ENCODE measurements at places on chromosomes 1 and 21.

DNA sequence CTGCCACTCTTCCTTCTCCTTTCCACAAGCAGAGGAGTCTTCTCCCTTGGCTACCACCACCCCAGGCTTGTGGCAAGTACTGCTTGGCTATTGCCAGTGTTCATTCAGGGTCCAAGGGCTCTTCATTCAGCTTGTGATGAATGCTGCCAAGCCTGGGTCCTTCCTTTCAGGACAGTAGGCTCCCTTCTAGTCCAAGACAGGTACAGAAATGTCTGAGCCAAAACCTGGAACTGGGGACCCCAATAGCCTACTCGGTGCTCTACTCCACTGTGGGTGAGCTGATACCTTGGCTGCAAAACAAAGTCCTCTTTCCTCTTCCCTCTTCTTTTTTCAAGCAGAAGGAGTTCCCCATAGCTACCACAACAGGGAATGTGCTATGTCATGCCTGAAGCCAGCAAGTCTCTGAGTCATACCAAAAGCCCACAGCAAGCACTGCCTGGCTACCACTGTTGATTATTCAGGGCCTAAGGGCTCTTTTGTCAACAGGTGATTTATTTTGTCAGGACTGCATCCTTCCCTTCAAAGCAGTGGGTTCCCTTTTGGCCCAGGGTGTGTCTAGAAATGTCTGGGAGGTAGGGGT, 268.9 kb downstream of the HHAT start:
- DNase-seq: no peak

GRCh38 chr1:7810395-7810794, 26.3 kb downstream of the PER3 start:
- DNase-seq: no peak

GRCh38 chr1:84721152-84721551, 30.9 kb upstream of the SSX2IP start:
- DNase-seq: no peak

GRCh38 chr1:200207711-200208126, 180.2 kb downstream of the NR5A2 start:
- DNase-seq: no peak

DNA sequence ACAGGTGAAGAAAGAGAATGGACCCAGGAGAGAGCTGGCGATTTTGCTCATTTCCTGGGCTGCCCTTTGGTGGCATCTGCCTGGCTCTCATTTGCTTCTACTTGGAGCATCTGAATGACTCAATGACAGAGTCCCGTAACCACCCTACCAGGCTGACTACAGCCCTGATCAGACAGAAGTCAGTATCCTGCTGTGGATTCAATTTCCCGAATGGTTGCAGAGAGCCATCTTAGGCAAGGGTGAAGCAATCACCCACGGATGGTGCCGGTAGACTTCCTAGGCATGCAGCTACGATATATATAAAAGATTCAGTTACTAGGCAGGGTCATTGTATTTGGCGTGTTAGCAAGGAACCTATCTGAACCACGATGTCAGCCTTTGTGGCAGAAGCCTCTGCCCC, 10.2 kb downstream of the AJAP1 start:
- DNase-seq: no peak

- no peak for DNase-seq
These were observed 41.7 kb downstream of the DIP2A start for GRCh38 chr21:46500224-46500861.

DNA sequence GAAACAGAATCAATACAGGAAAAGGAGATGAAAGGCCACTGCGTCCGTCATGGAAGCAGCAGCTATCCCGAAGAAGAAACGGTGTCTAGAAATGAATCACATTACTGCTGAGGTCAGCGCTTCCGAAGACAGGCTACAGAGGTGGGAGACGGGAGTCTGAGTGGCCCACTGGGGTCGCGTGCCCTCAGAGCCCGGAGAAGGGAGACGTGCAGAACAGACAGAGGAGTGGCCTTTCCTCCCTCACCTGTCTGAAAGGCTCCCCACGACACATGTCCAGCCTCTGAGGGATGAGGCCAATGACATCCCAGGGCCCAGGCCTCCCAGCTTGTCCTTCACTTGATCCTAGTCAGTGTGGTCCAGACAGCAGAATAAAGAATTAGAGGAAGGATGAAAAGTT, 35.9 kb downstream of the VPS26C start:
- DNase-seq: no peak

DNA sequence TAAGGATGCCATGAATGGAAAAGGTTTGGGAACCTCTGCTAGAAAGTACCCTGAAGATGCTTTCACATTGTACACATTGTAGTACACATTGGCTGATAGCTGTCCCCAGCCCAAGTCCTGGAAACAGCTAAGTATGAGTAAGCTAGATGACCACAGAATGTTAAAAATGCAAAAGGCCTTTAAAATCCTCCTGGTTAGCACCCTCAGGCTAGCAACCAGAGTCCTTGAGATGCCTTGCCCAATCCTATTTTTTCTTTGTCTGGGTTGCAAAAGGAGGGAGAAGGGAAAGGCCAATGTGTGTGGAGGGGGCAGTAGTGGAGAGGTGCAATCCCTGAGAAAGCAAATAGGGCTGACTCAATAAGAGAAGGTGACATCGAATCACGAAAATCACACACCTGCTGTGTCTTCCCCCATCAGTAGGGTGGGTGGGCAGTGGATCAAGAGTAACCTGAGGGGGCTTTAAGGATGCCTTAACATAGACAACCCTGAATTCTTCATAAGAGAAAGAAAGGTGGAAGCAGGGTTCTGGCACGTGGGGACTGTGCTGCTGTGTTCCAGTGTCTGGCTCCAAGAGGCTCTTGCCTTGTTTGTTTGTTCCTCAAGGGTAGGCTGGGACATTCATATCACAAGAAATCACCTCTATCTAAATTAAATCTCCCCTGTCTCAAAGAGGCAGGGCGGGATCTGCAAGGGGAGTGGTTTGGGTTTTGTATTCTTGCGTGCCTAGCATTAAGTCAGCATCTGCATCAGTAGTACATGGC, 266.2 kb upstream of the PLXNA2 start:
- no peak for DNase-seq

- DNase-seq: no peak
These were observed 23.4 kb downstream of the BEND5 start for GRCh38 chr1:48753293-48753692.

DNA sequence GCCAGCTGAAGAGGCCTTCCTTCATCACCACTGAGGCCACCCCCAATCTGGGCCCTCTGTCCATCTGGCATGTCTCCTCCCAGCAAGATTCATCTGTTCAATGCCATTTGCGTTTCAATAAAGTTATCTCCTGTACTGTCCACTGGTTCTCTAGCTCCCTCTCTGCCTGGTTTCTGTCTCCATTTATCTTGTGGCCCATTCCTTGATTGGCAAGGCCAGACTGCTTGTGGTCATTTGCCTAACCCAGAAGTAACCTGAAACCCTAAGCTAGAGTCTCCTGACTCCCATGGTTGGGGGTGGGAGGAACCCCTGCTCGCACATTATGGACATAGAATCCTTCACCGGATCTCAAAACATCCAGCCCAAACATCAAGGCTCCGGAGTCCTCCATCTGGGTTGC, 2.1 kb upstream of the IPO9 start:
- no peak for DNase-seq

GRCh38 chr1:4344065-4344732, 310.2 kb upstream of the AJAP1 start:
- DNase-seq: no peak

- no peak for DNase-seq
These were observed 17.6 kb downstream of the MTFR1L start for GRCh38 chr1:25837262-25837875.

- DNase-seq: no peak
These were observed 61.8 kb downstream of the S1PR1 start for GRCh38 chr1:101298663-101299062.

DNA sequence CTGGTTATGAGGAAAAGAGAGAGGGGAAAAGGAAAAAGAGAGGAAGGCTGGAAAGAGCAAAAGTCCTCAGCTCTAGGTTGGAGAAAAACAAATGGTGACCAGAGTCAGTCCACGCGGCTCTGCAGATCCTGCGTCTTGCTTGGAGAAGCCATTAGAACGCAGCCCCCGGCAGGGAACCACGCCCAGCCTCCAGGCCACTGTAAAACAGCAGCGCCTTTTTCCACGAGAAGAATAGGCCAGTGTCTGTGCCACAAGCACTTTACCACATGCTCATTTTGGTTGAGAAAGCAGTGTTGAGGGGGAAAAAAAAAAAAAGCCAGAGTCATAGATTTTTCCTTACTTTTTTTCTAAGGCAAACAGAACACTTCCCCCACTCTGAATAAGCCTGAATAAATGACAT, 846.9 kb upstream of the ADAMTS5 start:
- no peak for DNase-seq

- no peak for DNase-seq
These were observed 57.1 kb upstream of the ATP1B1 start for GRCh38 chr1:169049258-169049938.

DNA sequence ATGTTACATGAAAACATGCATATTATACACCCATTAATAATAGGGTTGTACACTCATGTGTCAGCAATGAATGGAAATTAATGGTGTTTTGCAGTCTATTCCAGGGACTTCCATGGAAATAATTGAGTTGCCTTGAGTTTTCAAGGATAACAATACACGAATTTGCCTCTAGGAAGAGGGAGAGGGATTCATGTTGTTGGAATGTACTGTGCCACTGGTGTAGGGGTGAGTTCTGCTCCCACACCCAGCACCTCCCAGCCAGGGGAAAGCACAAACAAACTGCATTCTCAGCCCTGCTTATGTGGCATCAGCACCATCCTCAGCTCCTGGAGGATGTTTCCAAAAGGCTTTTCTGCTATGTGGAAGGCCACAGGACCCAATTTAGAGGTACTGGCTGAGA, 57.8 kb downstream of the BCAR3 start:
- no peak for DNase-seq

GRCh38 chr1:17866740-17867029, 111.6 kb downstream of the ACTL8 start:
- no peak for DNase-seq

- DNase-seq: no peak
These were observed 30.4 kb downstream of the S100A10 start for GRCh38 chr1:151963288-151963687.

GRCh38 chr1:8202182-8202905, 115.6 kb upstream of the SLC45A1 start:
- no peak for DNase-seq

DNA sequence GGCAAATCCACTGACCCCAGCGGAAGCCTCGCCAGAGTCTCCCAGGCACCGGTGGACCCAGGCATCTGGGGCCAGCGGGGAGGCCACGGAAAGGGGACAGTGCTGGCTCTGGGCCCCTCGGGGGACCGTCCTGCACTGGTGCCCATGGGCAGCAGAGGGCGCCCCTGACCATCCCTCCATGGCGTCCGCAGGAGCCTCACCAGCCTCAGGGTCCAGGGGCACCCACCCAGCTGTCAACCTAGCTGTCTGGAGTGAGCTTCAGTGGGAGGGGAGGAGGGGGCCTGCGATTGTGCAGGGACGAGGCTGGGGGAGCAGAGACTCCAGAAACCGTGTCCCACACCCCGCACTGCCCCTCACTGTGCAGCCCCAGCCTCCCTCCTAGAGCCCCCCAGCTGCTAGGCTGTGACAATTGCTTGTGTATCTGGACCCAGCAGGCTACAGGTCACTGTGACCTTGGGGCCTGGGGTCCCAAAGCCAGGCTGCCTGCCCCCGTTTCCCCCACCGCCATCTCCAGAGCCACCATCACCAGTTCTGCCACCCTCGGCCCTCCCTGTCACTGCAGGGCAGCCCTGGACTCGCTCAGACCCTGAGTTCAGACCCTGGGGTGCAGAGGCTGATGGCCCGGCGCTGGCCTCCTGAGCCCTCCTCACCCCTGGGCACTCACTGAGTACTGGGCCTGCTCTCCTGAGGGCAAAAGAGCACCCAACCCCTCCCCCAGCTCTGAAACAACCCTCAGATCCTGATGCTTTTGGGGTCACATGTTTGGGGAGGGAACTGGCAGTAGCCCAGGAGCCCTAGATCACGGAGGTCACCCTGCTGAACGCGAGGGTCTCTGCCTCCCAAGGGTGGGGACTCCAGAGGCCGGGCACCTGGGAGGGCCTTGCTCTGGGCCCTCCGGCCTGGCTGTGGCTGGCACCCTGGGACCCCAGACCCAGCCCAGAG, 10.6 kb upstream of the COL6A1 start:
- DNase-seq: peak; percentile 84

- DNase-seq: no peak
These were observed 71.3 kb upstream of the DNAJC6 start for GRCh38 chr1:65238010-65238409.

- peak; percentile 45 for DNase-seq
These were observed 134.8 kb downstream of the SETD4 start for GRCh38 chr21:35925497-35925896.

- no peak for DNase-seq
These were observed 34.5 kb upstream of the TDRD10 start for GRCh38 chr1:154467434-154468102.

DNA sequence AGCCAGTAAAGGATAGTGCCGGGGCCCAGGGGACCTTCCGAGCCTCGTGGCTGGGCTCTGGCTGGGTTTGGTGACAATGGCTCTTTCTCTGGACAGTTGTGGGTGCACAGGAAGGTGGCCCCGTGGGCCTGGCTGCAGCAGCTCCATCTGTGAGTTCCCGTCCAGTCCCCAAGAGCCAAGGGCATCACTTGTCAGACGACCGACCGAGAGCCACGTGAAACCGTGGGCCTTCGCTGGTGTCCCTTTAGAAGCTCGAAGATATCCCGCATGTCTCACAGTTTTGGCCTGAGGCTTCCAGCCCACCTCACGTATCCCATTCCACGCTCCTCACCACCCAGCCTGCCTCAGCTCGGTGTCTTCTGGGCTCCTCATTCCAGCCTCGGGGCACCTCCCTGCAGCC, 27.2 kb upstream of the UMODL1 start:
- DNase-seq: no peak

DNA sequence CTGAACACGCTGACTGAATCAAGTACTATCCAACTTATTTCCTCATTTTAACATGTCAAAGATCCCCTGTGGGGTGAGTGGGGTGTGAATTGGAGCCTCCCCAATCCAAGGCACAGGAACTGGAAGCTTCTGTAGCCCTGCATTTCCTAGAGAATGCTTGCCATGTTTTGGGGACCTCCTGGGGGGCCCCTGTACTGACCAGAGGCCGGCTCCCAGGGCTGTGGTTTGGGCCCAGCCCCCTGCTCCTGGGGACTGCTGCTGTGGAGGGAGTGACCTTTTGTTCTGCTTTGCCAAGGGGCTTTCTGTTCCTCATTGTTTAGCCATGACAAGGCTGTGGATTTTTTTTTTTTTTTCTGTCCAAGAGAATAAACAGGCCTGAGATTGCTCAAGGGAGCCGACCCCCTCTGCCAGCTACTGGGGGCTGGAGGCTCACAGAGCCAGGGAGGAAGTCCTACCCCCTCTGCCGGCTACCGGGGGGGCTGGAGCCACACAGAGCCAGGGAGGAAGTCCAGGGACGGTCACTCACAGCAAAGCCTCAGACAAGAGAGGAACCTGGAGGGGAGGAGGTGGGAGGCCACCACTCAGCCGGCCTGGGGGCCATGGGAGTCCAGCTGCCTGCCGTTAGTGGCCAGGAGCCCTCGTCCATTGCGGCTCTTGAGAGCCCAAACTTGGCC, 17.4 kb downstream of the TNFRSF1B start:
- DNase-seq: no peak

GRCh38 chr21:45590246-45590725, 48.0 kb upstream of the SLC19A1 start:
- DNase-seq: peak; percentile 31

GRCh38 chr1:33257207-33257771, 997 bp downstream of the ZNF362 start:
- no peak for DNase-seq

GRCh38 chr1:4794020-4794780, 139.8 kb downstream of the AJAP1 start:
- no peak for DNase-seq
